ENCODE measurements at places on chromosomes 3 and 15. TPM values are rescaled to one million over a fixed set of nuclear protein-coding genes. Genes with fewer than 3 reads are reported as not detected.

DNA sequence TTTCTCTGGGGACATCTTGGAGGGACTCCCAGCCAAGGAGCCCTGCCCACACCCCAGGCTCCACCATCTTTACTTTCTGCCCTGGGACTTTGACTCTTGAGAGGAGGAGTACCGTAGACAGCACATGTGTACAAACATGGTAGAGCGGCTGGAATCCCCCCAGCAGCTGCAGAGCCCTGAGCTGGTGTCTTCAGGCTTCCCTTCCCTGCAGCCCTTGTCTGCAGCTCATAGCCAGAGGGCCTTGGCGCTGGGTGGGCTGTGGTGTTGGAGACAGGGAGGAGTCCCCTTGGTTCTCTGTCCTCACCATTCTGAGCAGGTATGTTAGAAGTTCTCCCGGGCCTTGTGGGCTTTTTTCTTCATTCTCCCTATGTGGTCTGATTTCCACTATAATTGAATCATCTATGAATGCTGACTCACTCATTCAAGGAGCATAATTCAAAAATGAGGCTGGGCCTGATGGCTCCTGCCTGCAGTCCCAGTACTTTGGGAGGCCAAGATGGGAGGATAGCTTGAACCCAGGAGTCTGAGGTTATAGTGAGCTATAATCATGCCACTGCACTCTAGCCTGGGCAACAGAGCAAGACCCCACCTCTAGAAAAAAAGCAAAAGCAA is 97.8 kb upstream of the MEF2A start:
- peaks cover 9% of the 10 kb centered on the region for H3K4me1 ChIP-seq
- H3K4me3 ChIP-seq: no peak overlapping the region
- no peak for DNase-seq
- H3K36me3 ChIP-seq: no peaks in the 10 kb centered on the region
- H3K27ac ChIP-seq: no peak overlapping the region
- no peaks in the 10 kb centered on the region for H3K27me3 ChIP-seq

DNA sequence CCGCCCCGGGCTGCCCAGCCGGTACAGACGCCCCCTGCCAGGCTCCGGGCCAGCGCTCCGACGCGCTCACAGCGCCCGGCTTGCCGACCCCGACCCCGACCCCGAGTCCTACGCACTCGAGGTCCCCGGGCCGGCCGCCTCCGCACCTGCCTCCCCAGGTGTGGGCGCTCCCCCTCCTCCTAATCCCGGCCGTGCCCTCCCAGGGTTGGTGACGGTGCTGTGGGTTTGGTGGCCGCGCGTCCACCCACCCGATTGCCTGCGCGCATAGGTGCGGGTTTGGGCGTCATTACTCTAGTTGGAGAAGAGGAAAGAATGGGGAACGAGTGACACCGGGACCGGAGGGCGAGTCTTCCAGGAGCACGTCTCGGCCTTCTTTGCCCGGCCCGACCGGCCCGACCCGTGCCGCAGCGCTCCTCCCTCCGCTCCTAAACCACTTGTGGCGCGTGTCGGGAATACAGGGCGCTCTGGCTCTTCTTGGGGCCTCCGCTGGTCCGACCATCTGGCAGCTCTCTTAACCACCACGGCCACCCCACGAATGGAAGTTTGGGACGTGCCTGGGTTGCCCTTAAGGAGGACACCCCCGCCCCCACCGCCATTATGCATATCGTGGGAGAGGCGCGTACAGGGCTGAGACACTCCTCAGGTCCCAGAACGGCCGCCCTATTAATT is 810 bp upstream of the THRB start:
- H3K4me3 ChIP-seq: peak overlapping the region; percentile 68
- peaks cover 22% of the 10 kb centered on the region for H3K4me1 ChIP-seq
- H3K27me3 ChIP-seq: no peaks in the 10 kb centered on the region
- peak overlapping the region; percentile 98 for H3K27ac ChIP-seq
- no peaks in the 10 kb centered on the region for H3K36me3 ChIP-seq

DNA sequence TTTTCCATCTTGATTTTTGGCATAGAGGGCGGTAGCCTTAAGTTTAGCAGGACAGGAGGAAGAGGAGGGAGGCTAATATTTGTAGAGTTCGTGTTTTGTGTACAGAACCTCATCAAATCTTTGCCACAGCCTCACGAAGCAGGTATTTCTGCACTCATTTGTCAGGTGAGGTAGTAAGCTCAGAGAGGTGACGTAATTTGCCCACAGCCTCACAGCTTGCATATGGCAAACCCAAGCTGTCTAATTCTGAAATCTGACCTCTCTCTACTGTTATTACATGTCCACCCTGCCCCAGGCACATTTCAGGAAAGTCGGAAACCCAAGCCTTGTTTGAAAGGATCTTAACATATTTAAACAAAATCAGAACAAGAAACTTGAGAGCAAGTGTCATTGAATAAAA is 91.1 kb upstream of the TPM1 start:
- H3K4me3 ChIP-seq: no peak overlapping the region
- DNase-seq: no peak
- no peaks in the 10 kb centered on the region for H3K4me1 ChIP-seq
- no peaks in the 10 kb centered on the region for H3K27me3 ChIP-seq
- H3K27ac ChIP-seq: no peak overlapping the region
- no peaks in the 10 kb centered on the region for H3K36me3 ChIP-seq

Gene FOXB1
- total RNA-seq: not detected

DNA sequence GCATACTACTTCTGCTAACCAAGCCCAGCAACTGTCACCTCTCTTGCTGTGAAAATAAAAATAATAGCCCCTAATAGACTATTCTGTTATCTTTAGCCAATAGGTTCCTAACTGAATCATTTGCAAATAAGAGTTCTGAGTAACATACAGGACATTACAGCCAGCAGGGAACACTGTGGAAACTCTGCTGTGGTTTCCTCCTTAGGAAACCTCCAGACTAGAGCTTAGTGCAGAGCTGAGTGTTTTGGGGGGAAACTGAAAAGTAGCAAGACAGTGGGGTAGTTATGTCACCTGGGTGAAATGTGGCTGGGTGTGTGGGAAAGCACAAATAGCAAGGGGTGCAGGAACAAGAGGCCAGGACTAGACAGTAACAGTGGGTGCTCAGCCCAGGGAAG is 32.4 kb downstream of the DZIP1L start:
- no peak overlapping the region for H3K27ac ChIP-seq
- no peaks in the 10 kb centered on the region for H3K27me3 ChIP-seq
- H3K4me1 ChIP-seq: peaks cover 17% of the 10 kb centered on the region

Gene DPPA2
- total RNA-seq: not detected

DNA sequence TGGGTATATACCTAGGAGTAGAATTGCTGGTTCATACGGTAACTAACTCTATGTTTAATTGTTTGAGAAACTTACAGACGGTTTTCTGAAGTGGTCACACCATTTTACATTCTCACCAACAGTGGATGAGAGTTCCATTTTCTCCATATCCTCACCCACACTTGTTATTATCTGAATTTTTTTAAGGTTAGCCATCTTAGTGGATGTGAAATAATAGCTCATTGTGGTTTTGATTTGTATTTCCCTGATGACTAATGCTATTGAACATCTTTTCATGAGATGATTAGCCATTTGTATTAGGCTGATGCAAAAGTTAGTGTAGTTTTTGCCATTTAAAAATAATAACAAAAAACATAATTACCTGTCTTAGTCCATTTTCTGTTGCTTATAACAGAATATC is 18.6 kb downstream of the CSTA start:
- H3K4me3 ChIP-seq: no peak overlapping the region
- no peak overlapping the region for H3K27ac ChIP-seq
- H3K36me3 ChIP-seq: no peaks in the 10 kb centered on the region
- no peaks in the 10 kb centered on the region for H3K4me1 ChIP-seq

DNA sequence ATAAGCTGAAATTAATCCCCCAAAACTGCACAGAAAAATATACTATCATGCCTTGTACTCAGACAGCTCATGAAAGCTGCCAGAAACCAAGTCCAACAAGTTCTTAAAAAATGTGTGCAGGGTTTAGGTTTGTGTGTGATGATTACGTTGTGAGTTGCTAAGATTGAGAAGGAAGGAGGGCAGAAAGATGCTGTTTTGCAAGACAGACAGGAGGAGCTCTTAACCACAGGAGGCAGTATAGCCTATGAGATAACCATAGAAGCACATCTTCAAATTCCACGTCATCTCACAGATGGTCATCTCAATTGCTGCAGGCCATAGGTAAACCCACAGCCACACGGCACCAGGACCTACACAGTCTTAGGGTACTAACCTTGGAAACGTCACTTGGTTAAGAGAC is 191.9 kb downstream of the STT3B start:
- H3K27ac ChIP-seq: no peak overlapping the region
- DNase-seq: no peak
- H3K27me3 ChIP-seq: no peaks in the 10 kb centered on the region

- H3K27ac ChIP-seq: no peak overlapping the region
- H3K27me3 ChIP-seq: no peaks in the 10 kb centered on the region
- DNase-seq: no peak
- no peaks in the 10 kb centered on the region for H3K4me1 ChIP-seq
- H3K36me3 ChIP-seq: no peaks in the 10 kb centered on the region
- H3K4me3 ChIP-seq: no peak overlapping the region
Measured at GRCh38 chr3:112649478-112649735, 8.5 kb upstream of the CCDC80 start.

- no peaks in the 10 kb centered on the region for H3K27me3 ChIP-seq
- no peaks in the 10 kb centered on the region for H3K36me3 ChIP-seq
- no peak overlapping the region for H3K4me3 ChIP-seq
- H3K27ac ChIP-seq: no peak overlapping the region
- DNase-seq: no peak
Measured at GRCh38 chr15:83362706-83363105, 78.2 kb upstream of the BNC1 start.

Gene KCNAB1
- 5.3 TPM for total RNA-seq

DNA sequence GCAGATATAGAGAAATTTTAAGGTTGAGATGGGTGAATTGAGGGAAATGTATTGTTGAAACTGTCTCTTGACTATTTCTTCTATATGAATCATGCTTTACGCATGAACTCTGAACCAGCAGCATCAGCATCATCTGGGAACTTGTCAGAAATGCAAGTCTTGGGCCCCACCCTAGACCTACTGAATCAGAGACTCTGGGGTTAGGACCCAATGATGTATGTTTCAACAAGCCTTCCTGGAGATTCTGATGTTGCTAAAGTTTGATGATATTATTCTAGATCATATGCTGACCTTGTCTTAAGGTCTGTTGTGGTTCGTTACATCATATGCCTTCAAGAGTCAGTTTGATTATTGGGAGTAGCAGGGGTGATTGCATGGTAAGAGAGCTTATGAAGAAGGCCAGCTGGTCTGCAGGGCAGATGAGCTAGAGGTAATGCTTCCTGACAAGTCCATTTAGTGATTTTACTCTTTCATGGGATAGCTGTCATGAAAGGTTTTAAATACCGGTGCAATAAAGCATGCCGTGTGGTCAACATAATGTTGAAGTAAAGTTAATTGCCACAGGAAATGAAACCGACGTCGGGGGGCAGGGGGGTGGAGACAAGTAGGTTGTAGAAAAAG is 152.4 kb upstream of the MRPL3 start:
- no peaks in the 10 kb centered on the region for H3K36me3 ChIP-seq
- H3K4me3 ChIP-seq: no peak overlapping the region
- H3K27ac ChIP-seq: no peak overlapping the region
- no peak for DNase-seq
- no peaks in the 10 kb centered on the region for H3K27me3 ChIP-seq

Gene ITGA11
- total RNA-seq: 0.99 TPM

- no peaks in the 10 kb centered on the region for H3K27me3 ChIP-seq
- H3K4me1 ChIP-seq: peaks cover 10% of the 10 kb centered on the region
- no peaks in the 10 kb centered on the region for H3K36me3 ChIP-seq
- H3K27ac ChIP-seq: no peak overlapping the region
- DNase-seq: no peak
Measured at GRCh38 chr3:135896613-135897012, 68.9 kb upstream of the PPP2R3A start.

- no peak overlapping the region for H3K4me3 ChIP-seq
- peaks cover 7% of the 10 kb centered on the region for H3K4me1 ChIP-seq
- H3K36me3 ChIP-seq: no peaks in the 10 kb centered on the region
- H3K27ac ChIP-seq: no peak overlapping the region
- DNase-seq: no peak
Measured at GRCh38 chr3:197597335-197597734, 41.6 kb upstream of the BDH1 start.

DNA sequence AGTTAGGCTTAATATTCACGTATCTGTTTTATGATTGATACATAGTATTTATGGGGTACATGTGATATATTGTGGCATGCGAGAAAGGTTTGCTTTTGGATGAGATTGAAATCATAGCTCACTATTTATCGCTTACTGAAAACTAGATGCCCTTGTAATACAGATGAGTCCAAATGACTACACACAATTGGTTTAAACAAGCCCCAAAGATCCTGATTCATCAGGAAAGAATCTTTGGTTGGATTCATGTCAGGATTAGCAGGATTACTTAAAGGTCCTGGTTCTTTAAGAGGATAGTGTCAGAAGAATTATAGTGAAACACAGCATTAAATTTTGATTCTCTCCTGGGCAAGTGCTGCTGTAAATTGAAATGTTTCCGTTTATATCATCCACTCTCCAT is 18.6 kb upstream of the AADAC start:
- H3K27ac ChIP-seq: no peak overlapping the region
- H3K4me1 ChIP-seq: peaks cover 35% of the 10 kb centered on the region
- H3K27me3 ChIP-seq: no peaks in the 10 kb centered on the region
- H3K36me3 ChIP-seq: no peaks in the 10 kb centered on the region

Gene LOXL1
- total RNA-seq: 14.5 TPM

Gene PLA2G4E
- not detected for total RNA-seq

Gene PSMD6
- total RNA-seq: 98.3 TPM

- H3K27me3 ChIP-seq: no peaks in the 10 kb centered on the region
- no peak for DNase-seq
- no peaks in the 10 kb centered on the region for H3K4me1 ChIP-seq
Measured at GRCh38 chr3:146561463-146561862, 17.1 kb upstream of the PLSCR1 start.

GRCh38 chr3:14208168-14208567 is 29.6 kb downstream of the LSM3 start:
- no peak for DNase-seq
- peaks cover 15% of the 10 kb centered on the region for H3K4me1 ChIP-seq
- no peak overlapping the region for H3K27ac ChIP-seq
- no peaks in the 10 kb centered on the region for H3K36me3 ChIP-seq
- no peak overlapping the region for H3K4me3 ChIP-seq

- DNase-seq: no peak
- H3K4me3 ChIP-seq: no peak overlapping the region
- no peaks in the 10 kb centered on the region for H3K36me3 ChIP-seq
- no peak overlapping the region for H3K27ac ChIP-seq
- H3K4me1 ChIP-seq: peaks cover 31% of the 10 kb centered on the region
Measured at GRCh38 chr15:99574502-99574901, 8.7 kb downstream of the MEF2A start.

Gene ATP13A5
- total RNA-seq: not detected

GRCh38 chr3:187036394-187036793 is 102.9 kb downstream of the RPL39L start:
- DNase-seq: no peak
- no peak overlapping the region for H3K4me3 ChIP-seq
- H3K27ac ChIP-seq: no peak overlapping the region
- H3K4me1 ChIP-seq: peaks cover 6% of the 10 kb centered on the region
